Stimulated activated CD4-positive, alpha-beta T cell treated with anti-CD3 and anti-CD28 coated beads, Interleukin-1b, Interleukin-23, amount 100 ng/mL, for 1 hour (primary cell): ENCODE measurements at places on chromosomes 3 and 15.

DNA sequence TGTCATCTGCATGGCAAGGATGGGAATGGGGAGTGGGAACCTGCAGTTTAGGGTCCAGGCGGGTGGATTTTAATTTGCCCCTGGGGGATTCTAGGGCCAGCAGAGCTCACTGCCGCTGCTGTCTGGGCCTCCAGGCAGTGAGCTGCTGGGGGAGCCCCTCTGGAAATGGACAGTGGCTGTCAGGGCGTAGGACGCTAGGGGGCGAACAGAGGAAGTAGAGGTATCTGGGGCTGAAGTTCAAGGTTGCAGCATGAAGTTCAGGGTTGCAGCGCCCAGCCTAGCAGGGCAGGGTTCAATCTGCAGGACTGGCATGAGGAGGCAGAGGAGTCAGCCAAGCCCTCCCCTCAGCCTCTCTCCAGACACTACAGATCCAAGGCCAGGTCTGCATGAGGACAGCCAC is 49.5 kb downstream of the APBA2 start:
- no peak for DNase-seq

GRCh38 chr3:41158947-41159346 is 40.4 kb upstream of the CTNNB1 start:
- DNase-seq, result no peak

DNA sequence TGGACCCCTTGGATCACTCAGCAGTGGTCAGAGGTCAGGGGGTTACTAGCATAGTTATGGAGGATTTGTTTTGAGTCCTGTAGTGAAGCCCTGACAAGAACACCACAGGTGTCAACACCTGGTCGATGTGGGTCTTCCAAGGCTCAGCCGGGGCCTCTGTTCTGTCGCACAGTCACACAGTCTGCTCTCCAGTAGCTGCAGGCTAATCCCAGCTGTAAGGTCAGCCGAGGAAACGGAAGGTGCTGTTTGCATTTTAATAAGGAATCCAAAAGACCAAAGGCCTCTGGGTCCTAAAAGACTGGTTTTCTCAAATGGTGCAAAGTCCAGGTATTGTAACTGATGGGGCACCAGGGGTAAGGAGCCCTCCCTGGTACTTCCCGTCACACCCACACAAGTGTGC is 71.7 kb downstream of the RPLP1 start:
- no peak for DNase-seq

GRCh38 chr3:97269202-97269601 is 454.8 kb downstream of the EPHA6 start:
- DNase-seq, result no peak

DNA sequence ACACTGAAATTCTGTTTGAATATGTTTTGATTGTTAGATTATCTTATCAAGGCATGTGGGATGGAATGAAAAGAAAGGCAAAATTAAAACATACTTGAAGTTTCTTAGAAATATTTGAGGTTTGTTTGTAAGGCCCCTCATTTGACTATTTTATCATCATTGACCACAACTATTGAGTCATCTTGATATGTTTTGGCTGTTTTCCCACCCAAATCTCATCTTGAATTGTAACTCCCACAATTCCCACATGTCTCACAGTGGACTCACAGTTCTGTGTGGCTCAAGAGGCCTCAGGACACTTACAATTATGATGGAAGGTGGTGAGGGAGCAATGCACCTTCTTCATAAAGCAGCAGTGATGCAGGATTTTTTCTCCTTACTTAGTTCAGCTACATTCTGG is 917.1 kb downstream of the PLOD2 start:
- no peak for DNase-seq

GRCh38 chr3:168212664-168213285 is 117.1 kb upstream of the GOLIM4 start:
- no peak for DNase-seq

DNA sequence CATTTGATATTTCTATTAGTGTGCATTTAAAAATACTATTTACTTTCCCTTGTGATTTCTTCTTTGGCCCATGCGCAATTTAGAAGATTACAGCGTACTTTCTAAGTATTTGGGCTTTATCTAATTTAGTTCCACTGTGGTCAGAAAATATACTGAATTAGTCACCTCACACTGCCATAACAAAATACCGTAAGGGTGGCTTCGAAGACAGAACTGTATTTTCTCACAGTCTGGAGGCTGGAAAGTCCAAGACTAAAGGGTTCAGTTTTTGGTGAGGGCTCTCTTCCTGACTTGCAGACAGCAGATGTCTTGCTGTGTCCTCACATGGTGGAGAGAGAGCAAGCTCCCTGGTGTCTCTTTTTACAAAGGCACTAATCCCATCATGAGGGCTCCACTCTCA is 286.2 kb downstream of the ADAMTSL3 start:
- DNase-seq, result no peak

GRCh38 chr3:183013856-183014255 is 33.5 kb upstream of the DCUN1D1 start:
- no peak for DNase-seq

DNA sequence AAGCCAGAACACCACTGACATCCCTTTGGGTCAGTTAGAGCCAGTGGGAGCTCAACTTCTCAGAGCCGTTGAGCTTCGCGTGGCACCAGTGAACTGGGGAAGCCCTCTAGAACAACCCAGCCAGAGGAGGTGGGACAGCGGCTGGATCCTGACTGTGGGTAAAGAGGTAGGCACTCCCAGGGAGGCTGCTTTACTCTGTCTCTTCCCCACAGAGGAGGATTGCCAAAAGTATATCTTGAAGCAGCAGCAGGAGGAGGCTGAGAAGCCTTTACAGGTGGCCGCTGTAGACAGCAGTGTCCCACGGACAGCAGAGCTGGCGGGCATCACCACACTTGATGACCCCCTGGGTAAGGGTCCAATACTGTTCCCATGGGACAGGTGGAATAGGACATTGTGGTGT is 1.2 kb downstream of the MYD88 start:
- DNase-seq, result no peak

DNA sequence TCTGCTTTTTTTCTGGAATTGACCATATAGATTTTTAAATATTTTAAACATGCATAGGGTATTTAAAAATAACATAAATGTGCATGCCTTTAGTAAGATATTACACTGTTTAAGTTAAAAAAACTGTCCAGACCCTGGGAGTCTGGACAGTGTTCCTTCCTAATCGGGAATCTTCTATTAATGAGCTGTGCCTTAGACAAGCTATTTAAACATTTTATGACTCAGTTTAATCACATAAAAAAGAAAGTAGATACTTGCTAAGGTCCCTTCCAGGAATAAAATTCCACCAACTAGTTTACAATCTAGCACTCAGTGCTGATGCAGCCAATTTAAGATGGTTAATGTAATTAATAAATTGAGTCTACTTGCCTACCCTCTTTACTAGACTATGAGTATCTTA is 140.4 kb upstream of the DPH6 start:
- DNase-seq, result no peak

DNA sequence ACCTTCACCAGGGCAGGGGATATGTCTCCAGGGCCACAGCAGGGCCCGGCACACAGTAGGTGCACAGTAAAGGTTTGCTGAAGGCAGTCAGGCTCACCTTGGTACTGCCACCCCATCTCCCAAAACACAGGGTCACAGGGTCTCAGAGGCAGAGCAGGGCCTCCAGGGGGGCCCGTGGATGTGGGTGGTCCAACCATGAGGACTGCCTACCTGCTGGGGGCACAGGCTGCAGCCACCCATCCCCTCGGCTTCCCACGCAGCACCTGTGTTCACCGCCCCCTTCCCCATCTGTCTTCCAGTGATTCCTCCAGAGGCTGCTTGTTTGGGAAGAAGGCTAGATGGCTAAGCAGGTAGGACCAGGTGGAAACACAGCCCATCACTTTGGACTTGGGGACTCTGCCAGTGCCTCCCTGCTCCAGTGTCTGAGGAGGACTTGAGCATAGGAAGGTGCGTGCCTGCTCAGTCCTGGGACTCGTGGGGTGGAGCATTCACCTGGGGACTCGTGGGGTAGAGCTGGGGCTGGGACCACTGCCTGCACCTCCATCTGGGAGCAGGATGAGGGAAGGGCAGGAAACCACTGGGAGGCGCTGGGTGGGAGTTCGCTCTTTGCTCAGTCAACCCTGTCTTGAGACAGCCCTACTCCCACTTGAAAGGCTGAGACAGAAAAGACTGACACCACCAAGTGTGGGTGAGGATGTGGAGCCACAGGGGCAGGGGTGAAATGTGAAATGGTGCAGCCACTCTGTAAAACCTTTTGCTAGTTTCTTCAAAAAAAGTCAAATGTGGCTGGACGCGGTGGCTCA is 18.8 kb upstream of the PLXND1 start:
- no peak for DNase-seq

DNA sequence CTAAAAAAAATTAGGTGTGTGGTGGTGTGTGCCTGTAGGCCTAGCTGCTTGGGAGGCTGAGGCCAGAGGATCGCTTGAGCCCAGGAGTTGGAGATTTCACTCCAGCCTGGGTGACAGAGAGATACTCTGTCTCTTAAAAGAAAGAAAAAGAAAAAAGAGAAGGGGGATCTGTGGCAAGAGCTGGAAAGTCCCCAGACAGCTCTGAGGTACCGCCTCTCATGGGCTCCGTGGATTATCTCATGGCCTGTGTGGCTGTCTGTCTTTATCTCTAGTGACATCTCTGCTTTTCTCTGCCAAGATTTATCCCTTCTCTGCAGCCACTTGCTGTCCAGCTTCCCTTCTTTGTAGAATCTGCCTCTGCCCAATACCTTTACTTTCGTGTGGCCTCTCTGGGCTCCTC is 5.7 kb downstream of the EXOSC7 start:
- DNase-seq, result no peak

- no peak for DNase-seq
These were observed 410.3 kb downstream of the AGBL1 start for GRCh38 chr15:86489981-86490380.

DNA sequence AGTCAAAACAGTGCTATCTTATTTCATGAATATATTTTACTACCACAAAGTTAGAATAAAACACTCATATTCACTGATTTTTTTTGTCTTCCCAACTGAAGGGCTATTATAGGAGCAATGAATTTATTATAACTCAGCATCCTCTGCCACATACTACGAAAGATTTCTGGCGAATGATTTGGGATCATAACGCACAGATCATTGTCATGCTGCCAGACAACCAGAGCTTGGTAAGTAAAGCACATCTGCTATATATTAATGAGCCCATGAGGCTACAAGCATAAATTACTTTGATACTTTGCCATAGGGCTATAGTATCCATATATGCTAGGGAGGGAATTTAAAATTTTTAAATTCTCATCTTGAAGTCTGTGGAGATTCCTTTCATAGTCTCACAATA is 95.9 kb downstream of the FEZF2 start:
- DNase-seq, result no peak

GRCh38 chr3:53195602-53196574 is 34.9 kb downstream of the PRKCD start:
- DNase-seq, result no peak

GRCh38 chr3:134357914-134358811 is 16.1 kb downstream of the AMOTL2 start:
- no peak for DNase-seq

- DNase-seq, result no peak
These were observed 142.8 kb downstream of the OCA2 start for GRCh38 chr15:27956285-27956684.

DNA sequence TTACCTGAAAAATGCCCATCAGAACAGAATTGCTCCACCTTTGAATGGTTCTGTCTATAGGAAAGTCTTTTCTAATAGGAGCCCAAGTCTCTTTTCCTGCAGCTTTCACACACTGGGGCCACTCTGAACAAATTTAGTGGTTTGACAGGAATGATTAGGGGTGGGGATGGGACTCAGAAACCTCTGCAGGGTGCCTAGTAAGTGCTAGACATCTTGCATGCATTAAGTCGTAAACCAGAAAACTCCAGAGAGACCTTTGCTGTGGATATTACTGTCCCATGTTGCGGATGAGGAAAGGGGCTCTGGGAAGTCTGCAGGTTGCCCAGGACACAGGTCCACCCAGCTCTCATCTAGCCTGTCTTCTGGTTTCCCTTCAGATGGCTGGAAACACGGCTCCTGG is 189.7 kb downstream of the OPA1 start:
- no peak for DNase-seq

GRCh38 chr3:31440878-31441277 is 91.8 kb upstream of the STT3B start:
- DNase-seq, result no peak

DNA sequence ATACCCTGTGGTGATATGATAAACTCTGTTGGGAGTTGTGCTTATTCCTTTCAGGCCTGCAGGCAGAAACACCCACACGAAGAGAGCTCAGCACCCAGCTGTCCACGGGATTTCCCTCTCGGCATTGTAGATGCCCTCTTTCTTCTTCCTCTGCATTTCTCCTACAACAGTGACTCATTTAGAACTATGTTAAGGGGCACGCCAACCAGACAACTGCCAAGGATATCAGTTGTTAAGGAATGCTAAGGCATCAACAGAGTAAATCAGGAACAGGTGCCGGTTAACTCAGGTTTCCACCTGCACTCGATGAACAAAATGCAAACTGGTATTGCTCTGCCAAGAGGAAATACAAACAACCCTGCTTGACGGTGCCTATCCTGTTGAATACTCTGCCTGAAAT is 270.0 kb upstream of the PEX5L start:
- no peak for DNase-seq

DNA sequence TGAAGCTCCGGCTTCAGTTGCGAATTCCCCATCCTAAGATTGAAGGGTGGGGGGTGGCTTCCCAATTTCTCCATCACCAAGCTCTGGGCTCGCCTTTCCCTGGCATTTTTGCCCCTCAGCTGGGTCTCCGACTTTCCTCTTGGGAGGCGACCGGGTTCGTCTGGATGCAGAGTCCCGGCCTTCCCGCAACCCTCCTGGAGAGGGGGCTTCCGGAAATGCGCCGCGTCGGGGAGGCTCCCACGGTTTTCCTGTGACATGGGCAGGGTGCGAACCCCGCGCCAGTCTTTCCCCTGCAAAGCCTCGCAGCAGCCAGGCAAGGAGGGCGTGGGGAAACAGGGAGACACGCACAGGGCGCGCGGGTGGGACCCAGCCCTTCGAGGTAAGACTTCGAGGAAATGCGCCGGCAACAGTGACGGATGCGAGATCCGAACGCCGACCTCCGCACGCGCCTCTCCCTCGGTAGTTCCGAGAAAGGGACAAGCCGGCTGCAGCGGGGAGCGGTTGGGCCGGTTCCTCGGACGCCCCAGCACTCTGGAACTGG is 466 bp upstream of the HCN4 start:
- DNase-seq, result no peak

DNA sequence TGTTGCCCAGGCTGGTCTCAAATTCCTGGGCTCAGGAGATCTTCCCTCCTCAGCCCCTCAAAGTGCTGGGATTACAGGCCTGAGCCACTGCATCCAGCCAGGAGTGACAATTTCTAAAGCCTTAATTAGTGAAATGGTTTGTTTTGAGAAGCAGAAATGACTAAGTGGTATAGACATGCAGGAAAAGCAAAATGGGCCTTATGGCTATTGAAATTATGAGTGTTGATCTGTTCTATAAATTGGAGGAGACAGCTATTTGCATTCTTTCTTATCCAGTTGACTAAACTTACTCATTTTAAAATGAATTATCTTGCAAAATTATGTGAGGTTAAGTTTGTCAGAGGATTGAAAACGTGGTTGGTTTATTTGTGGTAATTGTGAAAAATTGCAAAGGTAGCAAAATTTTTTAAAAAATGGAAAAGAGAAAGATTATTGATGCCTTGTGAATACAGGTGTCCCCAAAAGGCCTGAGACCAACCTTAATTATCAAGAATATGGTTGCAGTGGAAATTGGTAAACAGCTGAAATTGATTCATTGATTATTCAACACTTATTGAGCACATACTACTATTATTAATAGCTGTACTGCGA is 7.9 kb downstream of the RAP2B start:
- no peak for DNase-seq
